RWPE2 (cell line): ENCODE measurements at places on chromosomes 6 and 20.

DNA sequence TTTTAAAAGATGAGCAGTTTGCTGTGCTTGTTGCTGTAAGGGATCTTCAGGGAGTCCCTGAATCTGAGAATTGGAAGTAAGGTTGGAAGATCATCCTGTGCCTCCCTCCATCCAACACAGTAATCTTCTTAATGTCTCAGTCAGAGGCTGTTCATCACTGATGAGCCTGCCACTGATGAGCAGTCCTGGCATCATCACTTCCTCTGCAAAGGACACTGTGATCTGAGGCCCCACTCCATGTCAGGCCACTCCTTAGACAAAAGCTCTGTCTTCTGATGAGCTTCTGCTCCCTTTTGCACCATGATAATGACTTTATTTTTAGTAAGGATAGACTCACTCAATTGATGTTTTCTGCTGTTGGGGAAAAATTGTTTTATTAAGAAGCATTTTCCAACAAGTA is 121.0 kb downstream of the UST start:
- DNase-seq, result no peak

- DNase-seq, result no peak
These were observed 823.4 kb upstream of the GJE1 start for GRCh38 chr6:141309295-141309694.

DNA sequence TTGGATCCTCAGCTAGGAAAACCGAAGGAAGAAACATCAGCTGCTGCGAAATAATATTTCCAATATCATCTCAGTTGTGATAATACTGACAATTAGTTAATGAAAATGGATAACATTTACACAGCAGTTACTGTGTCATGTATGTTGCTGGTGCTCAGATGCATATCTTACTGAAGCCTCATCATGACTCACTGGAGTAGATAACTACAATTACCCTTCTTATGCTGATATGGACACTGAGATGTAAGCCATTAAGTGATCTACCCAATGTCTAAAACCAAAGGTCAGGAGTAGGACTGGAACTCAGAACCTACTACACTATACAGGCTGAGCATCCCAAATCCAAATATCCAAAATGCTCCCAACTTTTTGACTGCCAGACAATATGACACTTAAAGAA is 54.7 kb upstream of the LYRM2 start:
- DNase-seq, result no peak

GRCh38 chr6:31247813-31248212 is 24.1 kb downstream of the HLA-C start:
- no peak for DNase-seq

- DNase-seq, result no peak
These were observed 29.8 kb upstream of the AHI1 start for GRCh38 chr6:135527116-135527959.

- peak; percentile 40 for DNase-seq
These were observed 2.2 kb downstream of the TM9SF4 start for GRCh38 chr20:32111753-32112152.

DNA sequence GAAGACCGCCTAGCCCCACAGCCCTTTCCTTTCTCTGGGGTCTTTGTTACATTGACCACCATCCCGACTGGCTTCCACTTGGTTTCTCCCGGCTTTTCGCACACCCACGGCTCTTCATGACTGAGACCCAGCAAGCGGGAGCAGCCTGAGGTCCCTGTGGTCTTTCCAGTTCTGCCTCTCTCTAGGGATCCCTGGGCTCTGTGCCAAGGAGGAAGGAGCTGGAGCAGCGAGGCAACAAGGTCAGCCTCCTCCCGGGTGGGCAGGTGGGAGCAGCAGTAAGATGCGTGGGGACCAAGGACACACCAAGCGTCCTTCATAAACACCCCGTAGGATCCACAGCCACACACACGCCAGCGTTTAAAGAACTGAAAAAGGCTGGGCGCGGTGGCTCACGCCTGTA is 29.6 kb upstream of the MRGBP start:
- no peak for DNase-seq

DNA sequence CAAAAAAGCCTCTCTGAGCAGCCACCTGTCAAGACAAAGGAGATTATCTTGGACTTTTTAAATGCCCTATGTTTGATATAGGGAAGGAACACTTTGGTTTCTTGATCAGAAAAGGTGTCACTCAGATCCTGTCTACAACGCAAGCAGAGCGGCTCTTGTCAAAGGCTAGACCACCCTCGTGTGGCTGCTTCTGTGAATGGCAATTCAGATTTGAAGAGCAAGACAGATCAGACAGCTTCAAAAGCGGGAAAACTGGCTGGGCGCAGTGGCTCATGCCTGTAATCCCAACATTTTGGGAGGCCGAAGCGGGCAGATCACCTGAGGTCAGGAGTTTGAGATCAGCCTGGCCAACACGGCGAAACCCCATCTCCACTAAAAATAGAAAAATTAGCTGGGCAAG is 10.1 kb upstream of the NXT1 start:
- DNase-seq, result no peak

- peak; percentile 68 for DNase-seq
These were observed 693 bp downstream of the FAM50B start for GRCh38 chr6:3849681-3850450.

DNA sequence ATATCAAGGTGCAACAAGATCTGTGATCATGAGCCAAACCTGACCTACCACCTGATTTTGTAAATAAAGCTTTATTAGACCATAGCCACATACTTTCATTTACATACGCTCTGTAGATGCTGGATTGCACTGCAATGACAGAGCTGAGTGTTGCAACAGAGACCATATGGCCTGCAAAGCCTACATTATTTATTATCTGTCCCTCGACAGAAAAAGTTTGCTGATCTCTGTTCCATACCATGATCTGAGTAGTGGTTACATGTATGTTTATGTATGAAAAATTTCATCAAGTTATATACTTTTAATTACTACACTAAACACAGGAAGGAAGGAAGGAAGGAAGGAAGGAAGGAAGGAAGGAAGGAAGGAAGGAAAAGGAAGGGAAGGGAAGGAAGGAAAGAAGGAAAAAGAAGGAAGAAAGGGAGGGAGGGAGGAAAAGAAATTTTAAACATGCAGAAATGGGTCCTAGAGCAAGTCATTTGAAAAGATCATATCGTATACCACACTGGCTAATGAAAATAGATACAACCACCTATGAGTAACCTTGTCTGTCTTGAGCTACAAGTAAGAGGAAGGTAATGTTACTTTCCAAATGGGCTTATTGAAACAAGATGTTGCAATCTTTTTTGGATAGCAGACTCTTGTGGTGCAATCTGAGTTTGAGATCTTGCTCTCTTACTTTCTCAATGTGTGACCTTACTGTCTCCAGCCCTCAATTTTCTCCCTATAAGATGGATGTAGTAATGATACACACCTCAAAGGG is 441.0 kb downstream of the KIF16B start:
- DNase-seq, result no peak

- no peak for DNase-seq
These were observed 4.6 kb downstream of the SGK2 start for GRCh38 chr20:43563429-43563828.

- DNase-seq, result no peak
These were observed 96.9 kb downstream of the RFX6 start for GRCh38 chr6:116973976-116974375.

- no peak for DNase-seq
These were observed 51.0 kb downstream of the SSR1 start for GRCh38 chr6:7261852-7262461.

DNA sequence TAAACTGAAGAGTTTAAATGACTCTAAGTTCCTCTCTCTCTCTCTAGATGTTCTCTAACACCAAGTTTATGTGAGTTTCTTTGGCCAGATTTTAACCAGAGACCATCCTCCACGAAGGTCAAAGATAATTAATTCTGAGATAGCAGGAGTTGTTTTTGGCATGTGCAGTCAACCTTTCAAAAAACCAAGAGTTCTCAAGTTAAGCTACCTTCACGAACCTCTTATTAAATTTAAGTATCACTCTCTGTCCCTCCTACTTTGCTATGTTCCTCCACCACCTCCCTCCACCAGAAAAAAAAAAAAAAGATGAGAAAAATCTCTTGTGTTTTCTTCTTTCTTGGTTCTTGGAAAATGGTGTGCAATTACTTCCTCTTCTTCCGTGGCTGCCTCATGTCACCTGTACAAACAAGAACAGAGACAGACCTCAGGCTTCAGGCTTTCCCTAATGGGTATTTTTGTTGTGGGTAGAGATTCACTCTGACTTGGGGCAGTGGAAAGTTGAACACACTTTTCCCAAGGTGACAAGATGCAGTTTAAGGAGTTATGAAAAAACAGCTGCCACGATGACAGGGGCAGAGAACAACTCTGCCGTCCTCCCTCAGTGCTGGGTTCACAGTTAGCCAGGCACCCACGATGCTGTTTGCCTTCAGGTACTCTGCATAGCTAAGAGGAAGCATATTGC is 64.3 kb downstream of the ADTRP start:
- DNase-seq, result no peak

DNA sequence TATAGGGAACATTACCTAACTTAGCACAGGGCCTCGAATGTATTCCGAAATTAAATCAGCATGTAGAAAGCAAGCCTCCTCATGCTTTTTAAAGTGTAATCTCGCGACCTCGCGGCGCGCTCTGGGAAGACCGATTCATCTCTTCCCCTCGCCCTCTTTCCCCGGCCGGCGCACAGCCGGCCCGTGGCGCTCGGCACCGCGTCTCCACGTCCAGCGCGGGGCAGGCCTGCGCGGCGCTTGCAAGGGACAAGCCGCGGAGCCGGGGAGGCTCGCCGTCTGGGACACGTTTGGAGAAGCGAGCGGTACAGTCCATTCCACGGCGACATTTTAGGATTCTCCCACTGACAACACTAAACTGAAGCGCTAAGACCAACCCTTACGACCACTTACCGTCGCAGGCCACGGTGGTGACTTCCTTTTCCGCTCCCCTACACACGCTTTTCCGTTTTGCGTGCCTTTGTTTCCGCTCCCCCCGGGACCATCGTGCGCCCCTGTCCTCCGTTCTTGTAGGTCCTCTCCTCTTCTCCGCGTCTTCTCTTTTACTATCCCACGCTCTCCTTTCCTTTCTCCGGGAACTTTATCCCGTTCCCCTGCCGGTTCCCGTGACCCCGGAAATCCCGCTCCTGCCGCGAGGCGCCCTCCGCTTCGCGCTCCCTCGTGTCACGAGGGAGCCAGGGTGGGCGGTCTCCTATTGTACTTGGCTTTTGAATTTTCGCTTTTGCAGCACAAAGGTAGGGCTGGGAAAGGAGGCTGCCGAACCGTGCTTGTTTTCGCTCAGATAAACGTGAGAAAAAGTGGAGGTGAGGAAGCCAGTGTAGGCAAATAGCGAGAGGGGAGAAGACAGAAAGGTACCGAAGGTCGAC is at the start of gene ECHDC1:
ECHDC1 (minus strand) TSS at position 664 of the 863 bp plus-strand sequence. CDS start 12,581 bp downstream, outside the sequence.
- DNase-seq, result peak; percentile 61

- DNase-seq, result no peak
These were observed 47.2 kb upstream of the MICB start for GRCh38 chr6:31450751-31451150.

GRCh38 chr20:25195014-25195961 is at the start of gene ENTPD6:
Gene ENTPD6 (plus strand): TSS chr20:25195712. CDS start chr20:25206537, 10,825 bp downstream.
- peak; percentile 87 for DNase-seq

GRCh38 chr6:4125500-4125899 is 9.9 kb downstream of the ECI2 start:
- DNase-seq, result no peak

GRCh38 chr20:32966881-32967781 is 37.1 kb downstream of the SUN5 start:
- DNase-seq, result peak; percentile 75

DNA sequence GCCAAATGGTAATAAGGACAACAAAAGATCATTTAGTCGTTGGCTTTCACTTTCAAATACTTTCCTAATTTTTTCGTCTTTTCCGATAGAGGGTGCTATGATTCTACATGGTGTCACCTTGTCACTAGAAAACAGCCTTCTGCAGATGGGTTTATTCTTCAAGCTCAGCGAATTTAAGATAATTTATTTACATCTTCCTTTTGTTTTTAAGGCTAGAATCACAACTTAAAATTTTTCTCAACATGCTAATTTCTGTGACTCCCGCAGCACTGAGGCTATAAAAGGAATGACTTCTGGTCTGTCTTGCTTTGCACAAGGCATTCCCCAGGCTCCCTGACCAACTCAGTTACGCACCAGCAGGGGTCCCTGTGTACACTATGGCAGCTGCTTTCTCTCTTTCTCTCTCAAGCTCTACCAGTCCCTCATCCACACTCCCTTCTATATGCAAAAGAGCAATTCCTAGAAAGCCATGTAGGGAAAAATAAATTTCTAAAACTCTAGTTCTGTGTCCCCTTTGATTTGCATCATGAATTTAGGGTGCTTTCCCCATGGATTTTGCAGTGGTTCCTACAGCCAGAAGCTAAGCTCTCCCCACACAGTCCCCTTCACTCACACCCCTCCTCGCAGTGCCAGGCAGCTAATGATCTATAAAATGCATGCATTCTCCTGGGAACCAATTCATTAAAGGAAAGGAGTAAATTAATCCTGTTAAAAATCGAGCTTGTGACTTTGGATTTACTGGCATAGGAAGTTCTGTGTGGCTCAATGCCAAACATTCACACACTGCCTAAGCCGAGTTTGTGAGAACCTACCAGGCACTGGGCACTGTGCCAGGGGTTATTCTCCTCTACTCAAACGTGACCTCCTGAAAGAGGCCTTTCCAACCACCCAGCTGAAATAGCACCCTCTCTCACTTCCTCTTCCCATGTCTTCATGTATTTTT is 74.5 kb downstream of the DCDC2 start:
- no peak for DNase-seq

GRCh38 chr6:85712346-85712745 is 69.7 kb upstream of the SYNCRIP start:
- DNase-seq, result no peak

GRCh38 chr6:147164761-147165160 is 39.5 kb upstream of the STXBP5 start:
- no peak for DNase-seq

GRCh38 chr6:36441307-36441894 is 1.3 kb downstream of the PXT1 start:
- DNase-seq, result peak; percentile 91

GRCh38 chr6:73728548-73729205 is 32.7 kb downstream of the CD109 start:
- DNase-seq, result no peak

DNA sequence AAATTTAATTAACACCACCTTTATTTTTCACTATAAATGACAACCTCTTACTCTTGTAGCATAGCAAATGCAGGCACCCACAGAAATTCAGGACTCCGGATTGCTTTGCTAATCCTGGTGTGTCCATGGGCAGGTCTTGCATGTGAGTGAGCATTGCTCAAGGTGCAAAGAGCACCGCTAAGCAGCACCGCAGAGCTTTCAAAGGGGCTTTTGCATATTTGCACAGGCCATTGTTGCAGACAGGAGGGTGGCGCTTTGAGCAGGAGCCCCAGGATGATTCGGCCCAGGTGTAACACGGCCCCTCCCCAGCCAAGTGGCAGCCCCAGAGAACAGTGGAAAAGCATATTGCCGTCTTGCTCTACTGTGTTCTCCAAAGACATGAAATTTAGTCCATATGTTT is 293.2 kb downstream of the NRN1 start:
- DNase-seq, result no peak

GRCh38 chr6:75503291-75503690 is 9.7 kb upstream of the FILIP1 start:
- no peak for DNase-seq

GRCh38 chr20:51923633-51924032 is 121.3 kb upstream of the SALL4 start:
- DNase-seq, result no peak

- no peak for DNase-seq
These were observed 23.5 kb upstream of the IBTK start for GRCh38 chr6:82270881-82271635.
